NCI-H187 (cell line): ENCODE measurements at places on chromosomes 2 and 18.

- DNase-seq, result no peak
Observed at GRCh38 chr2:109370399-109371035, 241.5 kb downstream of the SH3RF3 start.

DNA sequence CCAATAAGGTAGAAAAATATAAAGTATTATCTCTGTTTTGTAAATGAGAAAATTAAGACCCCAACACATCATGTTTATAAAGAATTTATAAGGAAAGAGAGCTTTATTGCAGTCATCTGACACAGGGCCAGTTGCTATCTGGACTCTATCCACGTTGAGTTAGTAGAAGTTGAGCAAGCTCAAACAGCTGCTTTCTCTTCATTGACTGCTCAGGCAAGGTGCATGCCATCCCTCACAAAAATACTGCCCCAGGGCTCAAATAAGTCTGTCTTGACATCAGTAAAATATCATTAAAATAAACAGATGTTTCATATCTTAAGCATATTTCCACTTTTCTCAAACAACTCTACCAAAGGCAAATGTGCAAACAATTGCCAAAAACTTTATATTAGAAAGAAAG is 14.8 kb downstream of the COL5A2 start:
- no peak for DNase-seq

DNA sequence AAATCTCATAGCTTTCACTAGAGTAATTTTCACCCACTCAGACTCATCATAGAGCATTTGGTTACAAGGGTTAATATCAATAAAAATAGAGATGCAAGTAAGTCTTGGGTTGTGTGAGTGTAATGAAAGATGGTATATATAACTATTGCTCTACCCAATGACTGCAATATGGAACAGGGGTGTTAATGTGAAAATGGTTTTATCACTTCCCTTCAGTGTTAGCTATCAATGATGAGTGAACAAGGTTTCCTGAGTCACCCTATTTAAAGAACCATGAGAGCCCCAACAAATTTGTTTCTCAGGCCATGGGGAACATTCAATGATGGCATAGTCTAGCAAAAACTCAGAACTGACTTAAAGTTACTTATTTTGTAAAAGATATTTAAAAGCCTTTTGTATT is 1133.6 kb upstream of the ZEB2 start:
- DNase-seq, result no peak

- peak; percentile 72 for DNase-seq
Observed at GRCh38 chr2:214492152-214492551, 81.3 kb downstream of the VWC2L start.

DNA sequence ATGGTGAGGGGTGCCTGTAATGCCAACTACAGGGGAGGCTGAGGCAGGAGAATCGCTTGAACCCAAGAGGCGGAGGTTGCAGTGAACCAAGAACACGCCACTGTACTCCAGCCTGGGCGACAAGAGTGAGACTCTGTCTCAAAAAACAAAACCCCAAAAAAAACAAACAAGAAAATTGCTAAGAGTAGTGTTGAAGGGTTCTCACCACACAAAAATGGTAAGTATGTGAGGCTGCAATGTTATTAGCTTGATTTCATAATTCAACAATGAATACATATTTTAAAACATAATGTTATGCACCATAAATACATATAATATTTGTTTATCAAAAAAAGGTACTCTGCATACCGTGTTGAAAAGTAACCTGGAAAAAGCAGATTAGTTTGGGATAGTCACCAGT is 45.8 kb downstream of the PSMG2 start:
- DNase-seq, result no peak

DNA sequence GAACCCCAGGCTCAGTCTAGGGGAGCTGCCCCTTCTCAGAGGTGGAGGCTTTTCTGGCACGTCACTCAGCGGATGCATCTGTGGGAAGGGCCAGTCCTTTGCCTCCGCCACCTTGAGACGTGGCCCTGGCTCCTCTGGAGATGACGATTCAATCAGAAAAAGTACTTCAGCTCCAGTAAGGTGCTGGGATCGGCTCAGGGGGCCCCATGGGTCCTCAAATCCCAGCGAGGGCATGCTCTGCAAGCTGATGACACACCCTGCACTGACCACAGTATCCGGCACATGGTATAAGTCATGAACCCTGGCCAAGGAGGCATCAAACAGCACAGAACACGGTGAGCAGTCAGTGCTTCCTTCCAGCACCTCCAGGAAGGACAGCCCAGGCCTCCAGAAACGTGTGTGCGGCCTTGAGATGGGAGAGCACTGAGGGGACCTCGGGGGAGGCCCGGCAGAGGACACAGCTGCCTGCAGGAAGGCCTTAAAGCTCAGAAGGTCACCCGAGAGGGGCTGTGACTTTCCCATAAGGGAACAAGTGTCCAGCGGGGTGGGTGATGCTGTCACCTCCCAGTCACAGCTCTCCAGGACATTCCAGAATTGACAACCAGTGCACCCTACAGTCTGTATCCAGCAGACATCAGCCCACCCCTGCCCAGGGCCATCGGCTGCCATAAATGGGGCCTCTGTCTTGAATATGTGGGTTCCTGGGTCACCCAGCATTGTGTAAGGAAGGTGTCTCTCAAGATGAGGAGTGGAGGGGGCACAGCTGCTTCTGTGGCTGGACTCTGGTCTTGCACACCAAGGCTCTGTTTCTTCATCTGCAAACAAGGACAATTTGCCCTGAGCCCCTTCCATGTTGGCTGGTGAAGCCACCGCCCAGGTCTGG is 205.8 kb downstream of the NDUFA10 start:
- no peak for DNase-seq

- no peak for DNase-seq
Observed at GRCh38 chr2:100256416-100256815, 65.9 kb downstream of the LONRF2 start.

GRCh38 chr2:169086893-169087467 is 17.6 kb downstream of the DHRS9 start:
- peak; percentile 35 for DNase-seq

DNA sequence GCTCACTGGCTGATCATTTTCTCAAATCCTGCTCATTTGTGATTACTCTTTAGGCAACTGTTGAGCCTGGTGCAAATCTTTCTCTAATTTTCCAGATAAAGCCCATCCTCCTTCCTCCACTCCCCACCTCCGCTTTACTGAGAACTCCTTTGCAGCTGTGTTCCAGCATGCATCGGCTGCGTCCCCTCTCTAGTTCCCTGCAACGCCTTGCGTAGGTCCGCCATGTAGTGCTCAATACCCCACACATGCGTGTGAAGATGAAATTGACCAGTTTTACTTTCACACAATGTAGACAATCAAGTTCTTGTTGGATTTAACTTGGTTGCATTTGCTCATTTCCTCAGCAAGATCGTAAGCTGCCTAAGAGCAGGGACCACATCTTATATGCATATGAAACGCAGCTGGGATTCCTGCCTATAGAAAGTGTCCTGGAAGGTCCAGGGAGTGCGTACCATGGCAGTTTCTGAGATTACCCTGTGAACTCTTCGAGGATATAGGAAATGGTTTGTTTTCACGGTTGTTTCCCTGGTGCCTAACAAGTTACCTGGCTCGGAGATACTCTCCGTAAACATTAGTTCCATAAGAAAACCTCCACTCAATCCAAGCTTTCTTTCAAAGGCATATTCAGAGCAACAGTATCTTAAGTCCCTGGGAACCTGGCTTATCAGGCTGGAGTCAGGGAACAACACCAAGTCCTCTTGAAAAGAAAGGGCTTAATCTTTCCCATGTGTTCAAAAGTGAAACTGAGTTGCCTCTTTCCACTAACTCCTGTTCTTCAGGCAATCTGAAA is 766.4 kb upstream of the ID2 start:
- DNase-seq, result no peak

GRCh38 chr2:44843641-44844310 is 97.7 kb upstream of the SIX3 start:
- DNase-seq, result no peak

- no peak for DNase-seq
Observed at GRCh38 chr18:54950221-54950620, 9.0 kb downstream of the CCDC68 start.

DNA sequence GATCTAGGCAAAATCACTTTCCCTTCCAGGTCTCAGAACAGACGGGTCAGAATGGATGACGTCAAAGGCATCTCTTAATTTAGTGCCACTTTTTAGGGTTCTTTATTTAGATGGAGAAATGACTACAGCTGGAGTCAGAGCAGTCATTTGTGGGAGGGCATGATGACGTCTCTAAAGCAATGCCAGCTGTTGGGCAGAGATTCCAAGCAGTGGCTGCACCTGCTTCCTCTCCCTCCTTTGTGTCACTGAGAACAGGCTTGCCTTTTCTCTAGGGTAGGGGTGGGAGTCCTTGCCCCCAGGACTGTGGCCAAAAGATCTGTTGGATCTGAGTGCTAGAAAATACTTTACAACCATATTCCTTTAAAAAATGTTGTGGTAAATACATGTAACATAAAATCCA is 28.7 kb upstream of the SKOR2 start:
- DNase-seq, result no peak

DNA sequence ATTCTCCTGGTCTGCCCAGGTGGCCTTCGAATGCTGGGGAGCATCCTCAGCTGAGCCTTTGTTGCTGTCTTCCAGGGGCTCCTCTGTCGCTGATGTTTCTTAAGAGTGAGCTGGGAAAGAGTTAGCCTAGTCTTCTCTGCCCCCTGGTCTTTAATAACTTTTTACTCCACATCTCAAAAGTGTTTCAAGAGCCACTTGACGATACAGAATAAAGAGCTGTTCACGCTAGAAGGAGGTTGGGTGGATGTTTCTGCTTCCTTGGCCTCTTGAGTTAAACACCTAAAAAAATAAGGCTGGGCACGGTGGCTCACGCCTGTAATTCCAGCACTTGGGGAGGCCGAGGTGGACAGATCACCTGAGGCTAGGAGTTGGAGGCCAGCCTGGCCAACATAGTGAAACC is 2.8 kb upstream of the BUB1 start:
- no peak for DNase-seq

- DNase-seq, result peak; percentile 41
Observed at GRCh38 chr2:124283096-124283495, 258.0 kb downstream of the CNTNAP5 start.

- DNase-seq, result no peak
Observed at GRCh38 chr2:232600053-232600773, 33.2 kb upstream of the EFHD1 start.

- DNase-seq, result no peak
Observed at GRCh38 chr2:65498396-65498795, 66.0 kb upstream of the SPRED2 start.

GRCh38 chr2:85907671-85908157 is 18.9 kb upstream of the ST3GAL5 start:
- DNase-seq, result no peak

DNA sequence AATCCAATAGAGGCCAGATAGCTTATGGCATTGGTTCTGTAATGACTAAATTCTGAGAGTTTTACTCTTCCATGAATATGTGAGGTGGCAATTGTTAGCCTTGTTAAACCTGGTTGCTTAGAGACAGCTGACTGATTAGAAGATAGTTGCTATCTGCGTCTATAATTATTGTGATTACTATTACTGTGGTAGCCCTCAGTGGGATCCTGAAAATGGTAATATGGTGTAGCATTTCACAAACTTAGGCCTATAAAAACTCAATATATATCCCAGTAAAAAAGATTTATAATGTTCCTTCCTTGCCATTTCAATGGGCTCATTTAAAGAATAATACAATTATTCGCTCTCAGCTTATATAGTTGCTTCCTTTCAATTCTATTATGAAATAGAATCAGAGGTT is 405.8 kb upstream of the CDH2 start:
- no peak for DNase-seq

- no peak for DNase-seq
Observed at GRCh38 chr18:62763101-62763521, 47.8 kb downstream of the PHLPP1 start.
